ENCODE measurements at places on chromosomes 16 and 17.

DNA sequence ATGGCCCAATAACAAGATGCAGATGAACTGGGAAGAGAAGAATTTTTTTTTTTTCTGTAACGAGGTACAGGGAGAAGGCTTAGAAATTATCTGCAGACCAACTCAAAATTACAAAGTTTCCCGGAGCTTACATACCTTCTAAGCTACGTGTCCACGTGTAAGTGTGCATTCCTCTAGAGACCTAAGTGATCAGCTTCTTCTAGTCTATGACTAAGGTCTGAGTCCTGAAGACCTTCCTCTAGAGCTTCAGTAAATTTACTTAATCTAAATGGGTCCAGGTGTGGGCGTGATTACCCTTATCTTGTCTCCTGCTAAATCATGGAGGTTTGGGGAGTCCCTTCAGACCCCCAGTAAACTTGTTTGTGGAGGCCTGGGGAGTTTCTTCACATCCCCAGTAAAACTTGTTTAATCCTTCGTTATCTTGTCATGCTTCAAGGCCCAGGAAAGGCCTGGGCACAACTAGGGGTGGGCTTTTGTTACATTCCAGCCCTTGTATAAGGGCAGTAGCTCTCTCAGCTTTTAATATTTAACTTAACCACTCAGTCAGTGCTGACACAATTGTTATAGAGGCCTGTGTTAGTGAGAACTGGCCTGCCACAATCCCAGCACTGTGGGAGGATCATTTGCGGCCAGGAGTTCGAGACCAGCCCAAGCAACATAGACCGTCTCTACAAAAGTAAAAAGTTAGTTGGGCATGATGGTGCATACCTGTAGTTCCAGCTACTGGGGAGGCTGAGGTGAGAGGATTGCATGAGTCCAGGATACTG is 342.3 kb downstream of the SNX29 start:
- no peak for DNase-seq

GRCh38 chr17:54085020-54085419 is 262.3 kb downstream of the KIF2B start:
- no peak for DNase-seq

GRCh38 chr17:80010283-80010858 is 25.3 kb downstream of the TBC1D16 start:
- no peak for DNase-seq

DNA sequence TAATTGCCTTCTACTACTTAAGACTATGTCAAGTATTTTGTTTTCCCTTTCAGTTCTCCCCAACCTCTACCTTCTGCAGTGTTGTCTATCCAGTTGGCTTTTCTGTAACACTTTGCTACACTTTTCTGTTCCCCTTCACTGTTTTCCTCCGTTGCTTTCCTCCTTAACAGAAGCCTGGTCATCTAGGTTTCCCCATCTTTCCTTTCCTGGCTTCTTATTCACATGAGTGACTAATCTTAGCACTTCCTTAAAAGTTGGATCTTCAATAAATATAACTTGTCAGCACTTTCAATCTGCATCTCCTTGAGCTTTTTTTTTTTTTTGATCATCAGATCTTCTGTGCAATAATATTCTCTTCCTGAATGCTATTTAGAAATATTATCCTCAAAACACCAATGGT is 2.8 kb upstream of the SLFN11 start:
- no peak for DNase-seq

GRCh38 chr17:41912925-41913324 is 5.8 kb downstream of the ACLY start:
- DNase-seq, result no peak

Data from posterior cingulate gyrus (tissue), 11 donors.